ENCODE measurements at places on chromosomes 11 and 22.
A peak's percentile ranks its signal among the peaks of the same experiment; 100 is the strongest.

DNA sequence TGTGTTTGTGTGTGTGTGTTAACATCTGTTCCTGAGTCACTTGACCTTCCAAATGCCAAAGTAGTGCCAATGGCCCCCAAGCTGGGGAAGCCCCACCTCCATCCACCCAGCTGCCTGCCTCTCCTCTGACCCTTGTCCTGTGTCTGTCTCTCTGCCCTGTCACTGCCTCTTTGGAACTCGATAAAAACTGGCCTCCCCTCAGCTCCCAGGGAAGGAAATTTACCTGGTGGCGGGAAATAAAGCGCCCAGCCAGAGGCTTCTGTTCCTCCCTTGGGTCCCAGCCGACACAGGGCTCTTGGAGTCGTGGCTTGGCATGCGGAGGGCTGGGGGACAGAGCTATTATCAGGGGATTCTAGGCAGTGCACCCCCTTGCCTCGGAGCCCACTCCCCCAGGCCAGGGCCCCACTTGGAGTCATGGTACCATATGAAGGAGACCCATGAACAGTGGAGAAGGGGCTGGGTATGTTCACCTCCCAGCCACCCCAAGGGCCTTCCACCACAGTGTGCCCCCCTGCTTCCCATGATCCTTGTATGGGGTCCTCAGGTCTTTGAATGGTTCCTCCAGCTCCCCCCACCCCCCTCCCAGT lies 6.2 kb downstream of the KCNC1 start:
- DNase-seq, result no peak

GRCh38 chr22:37000676-37001534 lies 18.3 kb downstream of the TST start:
- no peak for DNase-seq

DNA sequence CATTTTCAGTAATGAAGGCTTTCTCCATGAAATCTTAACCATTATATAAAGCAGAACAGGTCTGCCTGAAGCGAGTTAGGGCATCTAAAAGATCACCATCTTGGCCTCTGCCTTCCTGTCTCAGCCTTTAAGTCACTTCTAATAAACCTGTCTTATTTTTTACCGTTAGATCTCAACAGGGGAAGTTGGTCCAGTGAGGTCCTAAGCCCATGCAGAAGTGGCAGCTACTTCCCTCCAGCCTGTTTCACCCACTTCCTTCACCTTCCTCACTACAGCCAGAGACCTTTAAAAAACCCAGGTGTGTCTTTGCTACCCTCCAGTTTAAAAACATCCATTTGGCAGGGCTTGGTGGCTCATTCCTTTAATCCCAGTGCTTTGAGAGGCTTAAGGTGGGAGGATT lies 14.1 kb upstream of the LIPT2 start:
- no peak for DNase-seq

- DNase-seq, result no peak
These were observed 65.5 kb downstream of the GRIK4 start for GRCh38 chr11:120577041-120577440.

DNA sequence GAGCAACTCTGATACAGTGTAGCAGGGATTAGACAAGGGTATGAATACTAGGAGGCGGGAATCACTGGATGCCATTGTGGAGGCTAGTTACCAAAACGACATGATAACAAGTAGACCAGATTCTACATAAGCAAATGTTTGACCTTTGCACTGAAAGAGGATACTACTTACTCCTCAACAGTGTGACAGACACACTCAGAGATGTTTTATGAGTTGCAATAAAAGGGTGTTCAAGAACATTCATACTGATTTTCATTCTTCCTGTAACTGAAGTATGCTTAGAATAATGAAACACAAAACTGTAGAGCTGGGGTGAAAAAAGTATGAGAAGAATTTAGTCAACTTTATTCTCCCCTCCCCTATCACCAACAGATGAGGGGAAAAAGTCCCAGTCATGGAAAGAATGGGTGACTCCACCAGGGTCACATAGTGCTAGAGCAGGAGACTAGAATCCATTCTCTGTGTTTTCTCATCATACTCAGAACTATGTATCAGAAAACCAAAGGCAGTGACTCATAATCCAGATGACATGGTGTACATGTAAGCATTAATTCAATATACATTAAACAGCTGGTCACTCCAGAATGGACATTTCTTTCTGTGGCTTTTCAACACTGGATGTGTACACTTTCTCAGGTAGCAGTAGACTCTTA lies 32.8 kb downstream of the ARHGAP20 start:
- no peak for DNase-seq

- DNase-seq, result no peak
These were observed 22.8 kb upstream of the GPR83 start for GRCh38 chr11:94424011-94424410.

DNA sequence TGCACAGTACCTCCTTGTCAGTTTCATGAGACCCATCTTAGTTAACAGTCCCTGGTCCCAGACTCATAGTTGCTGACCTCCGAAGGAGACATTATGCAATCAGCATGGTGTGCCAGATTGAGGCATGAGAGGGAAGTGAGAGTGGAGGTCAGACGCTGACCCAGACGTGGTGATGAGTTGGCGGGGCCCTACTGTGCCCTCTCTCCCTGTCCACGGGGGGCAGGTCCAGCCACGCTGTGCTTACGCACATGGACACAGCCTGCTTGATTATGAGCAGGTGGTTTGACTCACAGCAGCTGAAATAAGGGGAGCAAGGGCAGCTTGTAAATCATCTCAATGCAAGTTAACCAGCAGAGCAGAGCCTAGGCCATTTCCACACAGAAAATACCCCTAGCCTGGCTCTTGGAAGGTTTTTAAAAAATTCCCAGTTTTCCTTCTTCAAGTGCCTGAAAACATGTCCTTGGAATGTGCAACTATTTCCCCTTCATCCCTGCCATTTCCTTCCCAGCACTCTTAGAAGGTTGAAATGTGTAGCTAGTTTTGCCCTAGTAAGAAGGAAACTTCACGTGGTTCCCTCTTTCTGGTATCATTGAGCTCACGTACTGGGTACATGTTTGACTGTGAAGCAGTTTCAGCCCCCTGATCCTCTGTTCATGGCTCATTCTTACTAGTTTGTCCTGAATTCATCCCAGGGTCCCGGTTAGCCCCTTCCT lies 122.6 kb upstream of the SORL1-AS1 start:
- DNase-seq, result peak; percentile 78

GRCh38 chr22:44438056-44438455 lies 60.0 kb downstream of the RTL6 start:
- DNase-seq, result no peak

DNA sequence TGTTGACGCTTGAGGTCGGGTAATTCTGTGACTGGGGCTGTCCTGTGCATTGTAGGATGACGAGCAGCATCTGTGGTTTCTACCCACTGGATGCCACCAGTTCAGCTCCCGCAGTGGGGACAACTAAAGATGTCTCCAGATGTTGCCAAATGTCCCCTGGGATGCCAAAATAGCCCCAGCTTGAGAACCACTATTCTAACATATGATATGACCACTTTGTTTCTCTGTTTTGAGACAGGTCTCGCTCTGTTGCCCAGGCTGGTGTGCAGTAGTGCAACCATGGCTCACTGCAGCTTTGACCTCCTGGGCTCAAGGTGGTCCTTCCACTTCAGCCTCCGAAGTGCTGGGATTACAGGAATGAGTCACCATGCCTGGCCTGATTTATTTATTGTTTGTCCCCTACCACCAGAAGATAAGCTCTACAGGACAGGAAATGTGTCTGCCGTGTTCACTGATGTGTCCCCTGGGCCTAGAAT lies 4.4 kb upstream of the MEN1 start:
- no peak for DNase-seq

- no peak for DNase-seq
These were observed 63.8 kb downstream of the RBX1 start for GRCh38 chr22:41015003-41015402.

DNA sequence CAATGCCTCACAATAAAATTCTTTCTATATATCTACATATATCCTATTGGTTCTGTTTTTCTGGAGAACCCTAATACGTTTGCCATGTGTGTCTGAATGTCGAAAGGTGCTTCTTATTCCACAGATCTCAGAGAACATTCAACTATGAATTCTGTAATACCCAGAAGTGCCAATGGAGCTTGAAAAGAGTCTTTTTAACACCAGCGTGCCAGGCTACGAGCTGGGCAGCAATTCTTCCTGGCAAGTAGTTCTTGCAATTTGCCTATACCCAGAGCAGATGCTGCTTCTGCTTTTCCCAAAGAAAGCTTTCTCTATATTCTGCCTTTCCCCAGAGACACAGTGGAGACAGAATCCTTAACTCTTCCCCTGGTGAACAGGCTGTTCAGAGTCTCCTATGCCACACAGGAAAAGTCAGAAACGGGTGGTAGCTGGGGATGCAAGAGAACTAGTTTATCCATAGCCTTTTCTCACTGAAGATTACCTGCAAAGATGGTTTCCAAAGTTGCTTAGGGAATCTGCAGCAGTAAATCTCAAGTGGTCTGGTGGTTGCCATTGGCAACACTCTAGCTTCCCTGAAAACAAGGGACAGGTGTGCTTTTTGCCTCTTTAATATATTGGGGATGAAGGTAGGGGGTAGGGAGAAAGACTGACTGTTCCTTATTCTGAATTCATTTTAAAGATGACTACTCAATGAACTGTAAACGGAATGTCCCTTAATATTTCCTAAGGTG lies 16.8 kb upstream of the PAFAH1B2 start:
- no peak for DNase-seq

DNA sequence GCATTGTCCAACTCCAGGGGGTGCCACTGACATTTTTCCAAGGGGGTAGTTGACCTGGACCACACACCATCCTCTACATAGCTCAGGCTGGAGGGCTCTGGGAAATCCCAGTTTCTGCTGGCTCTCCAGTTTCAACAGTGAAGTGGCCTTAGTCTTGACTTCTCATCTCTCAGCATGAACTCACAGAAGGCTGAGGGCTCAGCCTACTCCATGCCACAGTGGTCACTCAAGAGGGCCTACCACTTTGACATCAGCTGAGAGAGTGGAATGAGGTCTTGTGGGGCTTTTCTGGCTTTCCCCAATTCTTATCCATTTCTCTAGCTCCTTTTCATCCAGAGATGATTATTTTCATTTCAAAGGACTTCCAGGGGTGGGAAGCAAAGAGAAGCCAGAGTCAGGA lies 7.4 kb downstream of the HTR3A start:
- DNase-seq, result no peak

- DNase-seq, result no peak
These were observed 11.8 kb upstream of the AKIP1 start for GRCh38 chr11:8899119-8899753.

DNA sequence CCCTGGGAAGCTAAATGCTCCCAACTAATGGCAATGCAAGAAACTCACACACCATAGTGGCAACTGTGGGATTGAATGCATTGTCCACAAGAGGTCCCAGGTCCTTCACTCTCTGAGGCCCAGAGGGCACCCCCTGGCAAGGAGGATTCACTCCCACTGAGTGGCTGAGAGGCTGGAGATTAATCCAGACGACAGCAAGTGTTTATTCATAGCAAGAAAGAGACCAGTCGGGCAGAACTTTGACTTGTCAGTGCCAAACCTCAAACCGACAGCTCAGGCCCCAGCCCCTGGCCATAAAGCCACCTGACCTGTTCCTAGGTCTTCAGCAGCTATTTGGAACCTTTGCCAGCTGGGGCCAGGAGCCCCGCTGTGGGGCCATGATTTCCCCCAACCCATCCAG lies 54.5 kb upstream of the MPEG1 start:
- no peak for DNase-seq

- DNase-seq, result no peak
These were observed 9.4 kb downstream of the CDC45 start for GRCh38 chr22:19488884-19489843.

GRCh38 chr11:70557742-70558485 lies 159.6 kb downstream of the CTTN start:
- peak; percentile 22 for DNase-seq

DNA sequence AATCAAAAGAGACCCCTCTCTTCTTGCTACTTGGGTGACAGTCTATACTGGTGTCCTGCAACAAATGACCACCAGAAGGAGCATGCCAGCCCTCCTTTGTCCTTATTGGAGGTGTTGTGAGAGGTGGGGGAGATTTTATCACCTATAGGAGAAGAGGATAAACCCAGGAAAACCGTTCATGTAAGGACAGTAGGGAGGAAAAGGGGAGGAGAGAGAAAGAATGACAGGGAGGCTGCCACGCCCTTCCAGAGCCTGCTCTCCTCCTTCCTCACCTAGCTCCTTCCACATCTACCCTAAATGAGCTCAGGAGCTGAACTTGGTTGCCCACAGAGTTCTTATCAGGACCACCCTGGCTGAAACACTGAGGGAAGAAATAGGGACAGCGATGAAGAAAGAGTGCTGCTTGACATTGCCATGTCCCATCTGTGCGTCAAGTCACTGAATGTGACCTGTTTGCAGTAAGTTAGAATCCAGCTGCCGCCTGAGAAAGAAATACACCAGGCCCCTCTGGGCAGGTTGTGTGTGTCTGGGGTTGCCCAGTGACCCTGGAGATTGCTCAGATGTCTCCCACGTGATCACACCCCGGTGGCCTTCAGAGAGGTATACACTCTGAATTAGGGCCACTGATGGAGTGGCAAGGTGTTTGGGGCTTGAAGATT lies 40.4 kb upstream of the ETS1 start:
- no peak for DNase-seq

- DNase-seq, result no peak
These were observed at the start of gene MDK for GRCh38 chr11:46381048-46381818. Gene MDK, plus strand, starts transcription at chr11:46381669. Its CDS starts 389 bp downstream, at chr11:46382058.

DNA sequence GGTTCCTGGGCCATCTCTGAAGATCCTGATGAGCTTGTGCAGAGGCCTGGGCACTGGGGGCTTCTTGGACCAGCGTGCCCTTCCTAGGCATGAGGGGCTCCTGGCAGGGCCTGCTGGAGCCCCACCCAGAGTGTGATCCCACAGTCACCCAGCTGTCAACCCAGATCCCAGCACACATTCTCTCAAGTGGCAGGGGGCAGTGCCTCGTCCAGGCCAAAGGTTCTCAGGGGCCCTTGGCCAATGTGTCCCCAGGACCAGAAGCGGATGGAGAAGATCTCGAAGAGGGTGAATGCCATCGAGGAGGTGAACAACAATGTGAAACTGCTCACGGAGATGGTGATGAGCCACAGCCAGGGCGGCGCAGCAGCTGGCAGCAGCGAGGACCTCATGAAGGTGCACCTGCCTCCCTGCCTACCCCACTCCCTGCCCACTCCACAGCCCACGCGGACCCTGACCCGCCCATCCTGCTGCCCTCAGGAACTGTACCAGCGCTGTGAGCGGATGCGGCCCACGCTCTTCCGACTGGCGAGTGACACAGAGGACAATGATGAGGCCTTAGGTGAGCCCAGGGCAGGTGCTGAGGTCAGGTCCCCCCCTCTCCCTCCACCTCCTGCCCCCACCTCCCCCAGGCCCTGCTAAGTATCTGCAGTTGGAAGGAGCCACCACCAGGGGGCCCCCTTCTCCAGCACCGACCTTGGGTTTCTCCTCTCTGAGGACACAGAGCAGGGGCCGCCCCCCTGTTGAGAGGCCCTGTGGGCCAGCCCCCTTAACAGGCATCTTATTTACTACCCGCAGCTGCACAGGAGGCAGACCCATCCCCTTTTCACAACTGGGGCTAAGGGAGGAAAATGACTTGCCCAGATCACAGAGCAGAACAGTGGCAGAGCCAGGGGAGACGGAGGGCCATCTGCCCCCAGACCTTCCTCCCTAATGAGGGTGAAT lies 14.7 kb downstream of the GGA1 start:
- DNase-seq, result peak; percentile 84

GRCh38 chr11:78195917-78196560 lies 7.3 kb downstream of the USP35 start:
- no peak for DNase-seq
